Common myeloid progenitor, CD34-positive (primary cell): ENCODE measurements at places on chromosomes 5 and 9.
A peak's percentile ranks its signal among the peaks of the same experiment; 100 is the strongest.

DNA sequence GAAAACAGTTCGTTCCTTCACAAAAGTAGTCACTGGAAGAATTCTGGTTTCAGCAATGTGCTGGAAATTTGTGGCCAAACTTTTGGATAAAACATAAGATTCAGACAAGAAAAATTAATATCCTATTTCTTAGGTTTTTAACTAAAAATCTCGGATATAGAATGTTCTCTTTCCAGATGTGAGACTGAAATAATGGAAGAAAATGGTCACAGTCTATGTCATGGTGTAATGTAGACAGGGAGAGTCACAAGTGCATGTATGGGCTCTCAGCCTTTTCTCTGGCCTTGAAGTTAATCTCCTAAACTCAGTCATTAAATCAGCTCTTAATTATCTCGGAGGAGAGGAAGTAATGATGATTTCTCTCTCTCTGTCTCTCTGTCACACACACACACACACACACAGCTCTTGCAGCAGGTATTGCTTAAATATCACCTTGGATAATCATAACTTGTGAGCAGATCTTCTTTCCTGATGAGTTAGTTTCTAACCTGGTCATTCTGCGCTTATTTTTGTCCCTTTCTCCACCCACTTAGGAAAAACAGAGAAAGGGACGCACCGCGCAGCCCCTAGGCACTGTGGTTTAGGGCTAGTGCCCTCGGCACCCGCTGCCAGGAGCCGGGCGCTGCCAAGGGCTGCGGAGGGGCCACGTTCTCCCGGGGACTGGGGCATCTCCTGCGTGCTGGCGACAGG lies 672 bp upstream of the ITGA2 start:
- peak; percentile 32 for DNase-seq
- no peaks in the 10 kb centered on the region for H3K4me1 ChIP-seq
- H3K4me3 ChIP-seq = peak overlapping the region; percentile 62
- no peaks in the 10 kb centered on the region for H3K27me3 ChIP-seq

- no peaks in the 10 kb centered on the region for H3K27me3 ChIP-seq
- no peak for DNase-seq
- peaks cover 9% of the 10 kb centered on the region for H3K4me1 ChIP-seq
- H3K36me3 ChIP-seq = peaks cover 52% of the 10 kb centered on the region
- no peak overlapping the region for H3K4me3 ChIP-seq
These were observed 7.3 kb downstream of the ENG start for GRCh38 chr9:127847178-127847510.

- H3K4me1 ChIP-seq = no peaks in the 10 kb centered on the region
- no peak overlapping the region for H3K27ac ChIP-seq
- H3K27me3 ChIP-seq = no peaks in the 10 kb centered on the region
- H3K36me3 ChIP-seq = no peaks in the 10 kb centered on the region
- no peak overlapping the region for H3K4me3 ChIP-seq
These were observed 152.2 kb upstream of the MPDZ start for GRCh38 chr9:13431692-13432091.

DNA sequence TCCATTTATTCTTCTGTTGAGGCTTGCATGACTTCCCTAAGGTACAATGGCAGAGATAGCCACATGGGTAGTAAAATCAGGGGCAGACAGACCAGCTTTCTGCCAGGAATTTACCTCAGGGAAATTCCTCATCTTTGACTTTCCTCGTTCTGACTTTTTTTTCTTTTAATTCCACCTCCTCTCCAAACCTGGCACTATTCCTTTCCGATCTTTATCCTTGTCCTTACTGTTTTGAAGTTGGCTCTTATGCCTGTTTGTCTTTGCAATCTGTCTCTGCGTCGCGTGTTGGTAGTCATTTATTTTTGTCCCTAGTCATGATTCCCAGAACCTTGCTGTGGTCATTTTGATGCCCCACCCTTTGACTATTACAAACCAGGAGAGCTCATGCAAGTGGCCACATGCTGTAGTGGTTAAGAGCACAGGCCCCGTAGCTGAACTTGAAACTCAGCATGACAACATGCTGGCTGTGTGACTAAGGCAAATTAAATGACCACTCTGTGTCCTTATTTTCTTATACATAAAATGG lies 19.0 kb downstream of the TMC1 start:
- H3K27ac ChIP-seq = no peak overlapping the region
- no peaks in the 10 kb centered on the region for H3K27me3 ChIP-seq
- no peak overlapping the region for H3K4me3 ChIP-seq
- no peak for DNase-seq
- H3K4me1 ChIP-seq = no peaks in the 10 kb centered on the region

- no peaks in the 10 kb centered on the region for H3K27me3 ChIP-seq
- no peaks in the 10 kb centered on the region for H3K36me3 ChIP-seq
- peaks cover 24% of the 10 kb centered on the region for H3K4me1 ChIP-seq
These were observed 73.1 kb downstream of the ARHGAP26 start for GRCh38 chr5:142842994-142843905.
